Activated naive CD4-positive, alpha-beta T cell treated with anti-CD3 and anti-CD28 coated beads for 36 hours (primary cell): ENCODE measurements at places on chromosomes 2 and 18. TPM values are rescaled to one million over a fixed set of nuclear protein-coding genes. Genes with fewer than 3 reads are reported as not detected.

UPP2 gene
- not detected for total RNA-seq

GRB14 gene
- total RNA-seq = not detected

C1GALT1C1L gene
- not detected for total RNA-seq

- no peak overlapping the region for H3K4me3 ChIP-seq
- peak overlapping the region; percentile 61 for H3K27ac ChIP-seq
- H3K4me1 ChIP-seq = peaks cover 32% of the 10 kb centered on the region
Measured at GRCh38 chr2:143730155-143730952, 601.1 kb downstream of the ARHGAP15 start.

DNA sequence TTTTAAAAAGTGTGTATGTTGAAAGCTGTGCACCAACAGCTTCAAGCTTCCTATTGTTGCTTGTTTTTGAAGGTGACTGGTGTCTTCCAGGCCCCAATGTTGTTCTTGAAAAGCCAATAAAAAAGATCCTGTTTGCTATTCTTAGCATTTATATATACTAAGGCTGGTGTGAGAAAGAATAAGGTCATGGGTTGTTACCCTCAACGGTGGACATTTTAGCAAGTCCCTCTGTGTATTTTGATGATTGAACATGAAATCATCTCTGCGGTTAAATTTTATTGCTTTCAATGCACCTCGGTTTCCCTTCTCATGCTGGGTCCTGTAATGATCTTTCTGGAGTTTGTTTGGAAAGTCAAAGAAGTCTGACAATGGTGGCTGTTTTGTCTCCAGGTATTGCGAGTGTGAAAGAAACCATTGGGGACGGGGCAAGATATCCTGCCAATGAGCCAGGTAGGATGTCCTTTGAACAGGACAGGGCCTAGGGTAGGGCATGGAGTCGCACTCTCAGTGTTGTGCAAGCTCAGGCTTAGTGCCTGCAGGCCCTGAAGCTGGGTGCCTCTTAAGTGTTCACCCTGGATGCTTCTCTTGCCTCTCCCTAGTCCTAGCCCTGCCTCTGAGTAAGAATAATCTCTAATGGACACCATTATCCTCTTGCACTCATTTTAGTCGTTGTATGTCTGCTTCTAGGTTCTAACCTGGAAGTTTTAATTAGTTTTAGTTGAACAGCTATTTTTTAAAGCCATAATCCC is 16.0 kb upstream of the KLF7 start:
- H3K4me3 ChIP-seq = no peak overlapping the region
- no peak overlapping the region for H3K27ac ChIP-seq
- peaks cover 1% of the 10 kb centered on the region for H3K36me3 ChIP-seq
- H3K4me1 ChIP-seq = peaks cover 7% of the 10 kb centered on the region

DNA sequence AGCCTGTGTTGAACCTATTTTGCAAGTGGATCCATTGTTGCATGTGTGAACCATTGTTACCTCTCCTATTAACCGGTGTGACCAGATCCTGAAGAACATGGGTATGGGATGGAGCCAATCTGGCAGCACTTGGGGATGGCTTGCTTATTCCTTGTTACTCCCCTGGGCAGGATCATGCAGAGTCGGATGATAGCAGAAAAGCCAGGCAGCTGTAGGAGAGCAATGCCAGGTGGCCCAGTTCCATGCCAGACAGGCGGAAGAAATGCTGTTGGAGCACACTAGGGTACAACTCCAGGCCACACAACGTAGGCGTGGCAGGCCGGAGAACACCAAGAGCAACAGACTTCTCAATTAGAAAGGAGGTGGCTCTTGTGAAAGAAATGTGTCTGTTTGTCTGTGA is 16.3 kb upstream of the MYO1B start:
- no peaks in the 10 kb centered on the region for H3K36me3 ChIP-seq
- H3K27ac ChIP-seq = no peak overlapping the region
- no peak for DNase-seq

GRCh38 chr2:133438848-133439564 is 129.3 kb downstream of the NCKAP5 start:
- no peaks in the 10 kb centered on the region for H3K36me3 ChIP-seq
- DNase-seq = no peak
- H3K27ac ChIP-seq = no peak overlapping the region
- no peaks in the 10 kb centered on the region for H3K4me1 ChIP-seq

DNA sequence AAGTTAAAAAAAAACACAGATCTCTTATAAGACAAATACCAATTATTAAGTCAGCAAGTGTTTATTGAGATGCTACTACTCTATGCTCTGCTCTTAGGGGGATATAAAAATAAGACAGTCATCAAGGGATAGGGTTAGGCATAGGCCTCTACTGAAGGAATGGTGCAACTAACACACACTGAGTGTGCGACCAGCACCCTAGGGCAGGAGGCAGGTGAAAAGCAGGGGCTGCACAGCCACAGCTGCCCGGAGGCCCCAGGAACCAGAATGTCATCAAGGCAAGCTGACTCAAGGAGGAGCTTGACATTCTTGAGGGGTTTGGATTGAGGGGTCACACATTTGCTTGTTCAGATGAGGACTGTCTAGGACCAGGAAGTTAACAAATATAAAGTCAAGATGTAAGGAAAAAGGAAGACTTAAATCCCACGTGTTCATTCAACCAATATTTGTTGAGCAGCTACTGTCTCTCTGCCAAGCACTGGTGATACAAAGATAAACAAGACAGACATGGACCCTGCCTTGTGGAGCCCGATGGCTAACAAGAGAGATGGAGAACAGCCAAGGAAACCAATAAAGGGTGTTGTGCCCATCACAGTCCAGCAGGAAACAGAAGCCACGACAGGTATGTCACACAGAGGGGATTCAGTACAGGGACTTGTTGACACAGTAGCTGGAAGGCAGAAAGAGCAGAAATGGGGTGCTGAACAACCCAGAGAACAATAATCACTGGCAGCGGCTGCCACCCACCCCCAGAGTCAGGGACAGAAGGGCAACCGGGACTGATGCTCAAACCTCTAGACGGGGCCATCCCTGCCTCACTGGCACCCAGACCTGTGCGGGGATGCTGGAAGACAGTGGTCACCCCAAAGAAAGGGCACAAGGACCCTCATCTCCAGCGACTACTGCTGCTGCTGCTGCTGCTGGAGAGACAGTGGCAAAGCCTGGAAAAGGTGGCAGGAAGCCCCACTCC is 45.8 kb upstream of the MAL start:
- no peak overlapping the region for H3K27ac ChIP-seq
- no peaks in the 10 kb centered on the region for H3K4me1 ChIP-seq
- no peaks in the 10 kb centered on the region for H3K36me3 ChIP-seq
- H3K27me3 ChIP-seq = peaks cover 11% of the 10 kb centered on the region

DNA sequence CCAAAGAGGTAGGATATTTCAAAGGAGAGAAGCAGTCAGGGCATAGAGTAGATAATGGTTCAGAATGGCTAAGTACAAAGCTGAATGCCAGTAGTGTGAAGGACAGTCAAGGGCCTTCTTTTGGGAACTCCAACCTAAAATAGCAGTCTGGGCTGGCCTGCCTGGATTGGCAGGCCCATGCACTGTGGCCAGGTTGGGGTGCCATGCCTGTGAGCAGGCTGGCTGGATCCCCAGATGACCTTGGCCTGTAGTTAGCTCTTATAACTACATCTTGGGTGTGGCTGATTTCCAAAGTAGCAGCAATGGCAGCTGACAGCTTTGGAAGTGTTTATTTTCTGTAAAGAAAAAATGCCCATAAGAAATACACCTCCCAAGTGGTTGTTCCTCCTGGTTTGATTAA is 51.5 kb upstream of the ITGB6 start:
- H3K4me1 ChIP-seq = no peaks in the 10 kb centered on the region
- no peaks in the 10 kb centered on the region for H3K36me3 ChIP-seq
- no peak for DNase-seq

DNA sequence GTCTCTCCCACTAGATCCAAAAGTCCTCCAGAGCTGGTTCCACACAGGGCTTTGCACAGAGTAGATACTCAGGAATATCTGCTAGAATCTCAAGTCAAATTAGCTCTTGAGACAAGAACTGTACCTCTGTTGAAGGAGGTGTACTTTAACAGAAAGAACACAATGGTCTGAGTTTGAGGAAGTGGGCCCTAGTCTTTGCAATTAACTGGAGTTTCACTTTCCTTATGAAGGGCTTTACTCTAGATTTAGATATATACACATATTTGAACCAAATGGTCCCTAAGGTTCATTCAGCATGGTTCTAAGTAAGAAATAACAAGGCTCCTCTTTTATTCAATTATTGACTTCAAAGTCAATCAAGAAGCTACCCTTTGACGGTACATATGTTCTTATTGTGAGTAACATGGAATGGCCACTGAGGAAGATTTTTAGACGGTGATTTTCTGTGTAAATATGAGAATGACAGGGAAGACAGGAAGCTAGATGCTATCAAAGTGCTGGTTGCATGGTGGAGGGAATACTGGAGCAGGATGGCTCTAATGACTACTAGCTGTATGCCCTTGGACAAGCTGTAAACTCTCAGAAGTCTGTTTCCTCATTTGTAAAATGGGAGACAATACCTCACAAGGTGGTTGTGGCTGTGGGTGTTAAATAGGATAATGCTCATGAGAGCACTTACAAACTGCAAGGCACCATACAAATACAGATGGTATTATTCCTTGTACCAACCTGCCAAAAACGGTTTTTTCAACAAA is 73.5 kb upstream of the SERTAD2 start:
- peaks cover 60% of the 10 kb centered on the region for H3K4me1 ChIP-seq
- H3K4me3 ChIP-seq = peak overlapping the region; percentile 2
- H3K27ac ChIP-seq = peak overlapping the region; percentile 25
- no peaks in the 10 kb centered on the region for H3K27me3 ChIP-seq

GRCh38 chr2:143468341-143468888 is 339.2 kb downstream of the ARHGAP15 start:
- peaks cover 28% of the 10 kb centered on the region for H3K4me1 ChIP-seq
- peaks cover 15% of the 10 kb centered on the region for H3K36me3 ChIP-seq
- no peak for DNase-seq
- no peaks in the 10 kb centered on the region for H3K27me3 ChIP-seq
- peak overlapping the region; percentile 12 for H3K4me3 ChIP-seq

GRCh38 chr2:189516546-189516945 is 64.0 kb downstream of the SLC40A1 start:
- no peak overlapping the region for H3K27ac ChIP-seq
- H3K27me3 ChIP-seq = peaks cover 2% of the 10 kb centered on the region
- H3K4me3 ChIP-seq = no peak overlapping the region
- DNase-seq = no peak
- H3K4me1 ChIP-seq = no peaks in the 10 kb centered on the region
- H3K36me3 ChIP-seq = no peaks in the 10 kb centered on the region

DNA sequence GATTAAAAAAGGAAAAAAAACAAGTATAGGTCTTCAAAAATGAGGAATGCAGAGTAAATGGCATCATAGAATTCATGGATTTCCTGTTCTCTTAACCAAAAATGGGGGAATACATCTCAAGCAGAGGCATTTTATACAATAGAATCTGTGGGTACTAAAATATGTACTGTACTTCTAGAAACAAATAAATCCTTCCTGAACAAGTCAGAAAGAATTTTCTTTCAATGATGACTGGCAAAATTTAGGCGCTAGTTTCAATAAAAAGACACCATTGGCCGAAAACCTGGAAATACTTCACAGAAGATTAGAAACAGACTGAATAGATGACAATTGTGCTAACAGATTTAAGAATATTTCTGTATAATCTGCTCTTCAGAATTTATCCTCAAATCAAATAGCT is 15.1 kb downstream of the TRAK2 start:
- no peak overlapping the region for H3K4me3 ChIP-seq
- H3K27me3 ChIP-seq = no peaks in the 10 kb centered on the region
- DNase-seq = no peak
- peaks cover 54% of the 10 kb centered on the region for H3K4me1 ChIP-seq
- H3K36me3 ChIP-seq = peaks cover 5% of the 10 kb centered on the region

GRCh38 chr18:78430131-78430758 is 549.4 kb upstream of the SALL3 start:
- DNase-seq = no peak
- no peak overlapping the region for H3K27ac ChIP-seq
- no peaks in the 10 kb centered on the region for H3K36me3 ChIP-seq

- H3K27ac ChIP-seq = no peak overlapping the region
- peaks cover 3% of the 10 kb centered on the region for H3K27me3 ChIP-seq
Measured at GRCh38 chr2:163353551-163353950, 382.3 kb downstream of the FIGN start.

GRCh38 chr2:236170590-236171165 is 2.5 kb upstream of the GBX2 start:
- H3K27me3 ChIP-seq = peaks cover 71% of the 10 kb centered on the region
- no peak overlapping the region for H3K27ac ChIP-seq
- no peak overlapping the region for H3K4me3 ChIP-seq
- H3K4me1 ChIP-seq = peaks cover 18% of the 10 kb centered on the region

DNA sequence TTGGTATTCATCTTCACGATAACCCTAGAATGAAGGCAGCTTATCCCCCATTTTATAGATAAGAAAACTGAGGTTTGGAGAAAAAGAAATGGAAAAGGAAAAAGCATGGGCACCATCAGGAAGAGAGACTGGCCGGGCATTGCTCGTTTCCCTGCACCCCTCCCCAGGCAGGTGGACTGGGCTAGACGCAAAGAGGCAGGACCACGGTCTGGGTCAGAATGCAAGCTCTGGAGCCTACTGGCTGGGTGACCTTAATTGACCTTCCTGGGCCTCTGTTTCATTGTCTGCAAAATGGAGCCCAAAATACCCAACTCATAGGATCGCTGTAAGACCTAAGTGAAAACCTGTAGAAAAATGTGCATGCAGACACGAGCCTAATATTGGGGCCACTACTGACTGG is 135.3 kb upstream of the GLI2 start:
- DNase-seq = no peak
- peaks cover 5% of the 10 kb centered on the region for H3K27me3 ChIP-seq
- H3K27ac ChIP-seq = no peak overlapping the region
- no peaks in the 10 kb centered on the region for H3K4me1 ChIP-seq

DNA sequence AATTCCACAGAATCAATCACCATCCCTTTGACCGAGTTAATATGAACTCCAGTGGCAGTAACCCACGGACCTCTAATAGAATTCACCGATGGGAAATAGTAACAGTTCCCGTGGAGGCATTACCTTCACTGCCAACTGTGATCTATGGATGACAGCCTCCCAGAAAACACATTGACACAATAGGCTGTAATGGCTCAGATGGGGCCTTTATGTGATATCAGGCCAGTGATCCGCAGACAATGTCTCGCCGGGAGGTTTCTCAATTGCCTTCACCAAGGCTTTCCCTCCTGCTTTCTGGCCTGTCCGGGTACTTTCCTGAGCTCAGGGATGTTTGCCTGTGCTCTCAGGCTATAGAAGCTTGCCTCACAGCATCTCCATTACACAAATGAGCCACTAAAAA is 34.4 kb upstream of the KLF7 start:
- H3K4me1 ChIP-seq = no peaks in the 10 kb centered on the region
- H3K27me3 ChIP-seq = no peaks in the 10 kb centered on the region
- H3K4me3 ChIP-seq = no peak overlapping the region
- no peak for DNase-seq

GRCh38 chr2:138867341-138867740 is 87.2 kb upstream of the NXPH2 start:
- H3K4me3 ChIP-seq = no peak overlapping the region
- H3K4me1 ChIP-seq = no peaks in the 10 kb centered on the region
- no peak overlapping the region for H3K27ac ChIP-seq
- no peaks in the 10 kb centered on the region for H3K27me3 ChIP-seq
- DNase-seq = no peak
- no peaks in the 10 kb centered on the region for H3K36me3 ChIP-seq

- H3K4me3 ChIP-seq = no peak overlapping the region
- H3K27me3 ChIP-seq = peaks cover 13% of the 10 kb centered on the region
- H3K36me3 ChIP-seq = no peaks in the 10 kb centered on the region
- DNase-seq = no peak
Measured at GRCh38 chr2:169160926-169161481, 91.6 kb downstream of the DHRS9 start.
